ENCODE measurements at places on chromosomes 12 and 14. TPM values are rescaled to one million over a fixed set of nuclear protein-coding genes. Genes with fewer than 3 reads are reported as not detected.

PRPH gene
- 0.22 TPM for total RNA-seq

REP15 gene
- 2.3 TPM for total RNA-seq

LARP4 gene
- 42.6 TPM for total RNA-seq

IL22 gene
- not detected for total RNA-seq

PLEK2 gene
- 8.7 TPM for total RNA-seq

DUSP16 gene
- total RNA-seq = 10.2 TPM

TSPAN19 gene
- total RNA-seq = 0.25 TPM

NANOG gene
- total RNA-seq = not detected

PMCH gene
- not detected for total RNA-seq

SUOX gene
- total RNA-seq = 10.8 TPM

FOXA1 gene
- not detected for total RNA-seq

LAG3 gene
- total RNA-seq = under 0.01 TPM

JDP2 gene
- 41.3 TPM for total RNA-seq

PRR4 gene
- total RNA-seq = 1.1 TPM

MAGOHB gene
- total RNA-seq = 29.0 TPM

TMEM233 gene
- 0.12 TPM for total RNA-seq

SERPINA3 gene
- 2.1 TPM for total RNA-seq

KRT80 gene
- total RNA-seq = 0.25 TPM

PRH2 gene
- 0.50 TPM for total RNA-seq

ANKLE2 gene
- total RNA-seq = 82.7 TPM

PPP1R1A gene
- total RNA-seq = not detected

GCH1 gene
- 2.5 TPM for total RNA-seq

All from uterine smooth muscle cell (primary cell).